Endothelial cell of umbilical vein (primary cell): ENCODE measurements at places on chromosomes 12 and 14. TPM values are rescaled to one million over a fixed set of nuclear protein-coding genes. Genes with fewer than 3 reads are reported as not detected.

DNA sequence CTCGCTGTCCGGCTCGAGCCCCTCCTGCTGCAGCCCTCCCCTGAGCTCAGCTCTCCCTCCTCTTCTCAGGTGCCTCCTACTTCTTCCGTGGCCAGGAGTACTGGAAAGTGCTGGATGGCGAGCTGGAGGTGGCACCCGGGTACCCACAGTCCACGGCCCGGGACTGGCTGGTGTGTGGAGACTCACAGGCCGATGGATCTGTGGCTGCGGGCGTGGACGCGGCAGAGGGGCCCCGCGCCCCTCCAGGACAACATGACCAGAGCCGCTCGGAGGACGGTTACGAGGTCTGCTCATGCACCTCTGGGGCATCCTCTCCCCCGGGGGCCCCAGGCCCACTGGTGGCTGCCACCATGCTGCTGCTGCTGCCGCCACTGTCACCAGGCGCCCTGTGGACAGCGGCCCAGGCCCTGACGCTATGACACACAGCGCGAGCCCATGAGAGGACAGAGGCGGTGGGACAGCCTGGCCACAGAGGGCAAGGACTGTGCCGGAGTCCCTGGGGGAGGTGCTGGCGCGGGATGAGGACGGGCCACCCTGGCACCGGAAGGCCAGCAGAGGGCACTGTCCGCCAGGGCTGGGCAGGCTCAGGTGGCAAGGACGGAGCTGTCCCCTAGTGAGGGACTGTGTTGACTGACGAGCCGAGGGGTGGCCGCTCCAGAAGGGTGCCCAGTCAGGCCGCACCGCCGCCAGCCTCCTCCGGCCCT is 22.8 kb downstream of the MMP17 start:
- no peaks in the 10 kb centered on the region for H3K36me3 ChIP-seq
- no peak overlapping the region for H3K4me3 ChIP-seq
- no peaks in the 10 kb centered on the region for H3K27me3 ChIP-seq
- no peaks in the 10 kb centered on the region for H3K4me1 ChIP-seq
- no peak for DNase-seq

DNA sequence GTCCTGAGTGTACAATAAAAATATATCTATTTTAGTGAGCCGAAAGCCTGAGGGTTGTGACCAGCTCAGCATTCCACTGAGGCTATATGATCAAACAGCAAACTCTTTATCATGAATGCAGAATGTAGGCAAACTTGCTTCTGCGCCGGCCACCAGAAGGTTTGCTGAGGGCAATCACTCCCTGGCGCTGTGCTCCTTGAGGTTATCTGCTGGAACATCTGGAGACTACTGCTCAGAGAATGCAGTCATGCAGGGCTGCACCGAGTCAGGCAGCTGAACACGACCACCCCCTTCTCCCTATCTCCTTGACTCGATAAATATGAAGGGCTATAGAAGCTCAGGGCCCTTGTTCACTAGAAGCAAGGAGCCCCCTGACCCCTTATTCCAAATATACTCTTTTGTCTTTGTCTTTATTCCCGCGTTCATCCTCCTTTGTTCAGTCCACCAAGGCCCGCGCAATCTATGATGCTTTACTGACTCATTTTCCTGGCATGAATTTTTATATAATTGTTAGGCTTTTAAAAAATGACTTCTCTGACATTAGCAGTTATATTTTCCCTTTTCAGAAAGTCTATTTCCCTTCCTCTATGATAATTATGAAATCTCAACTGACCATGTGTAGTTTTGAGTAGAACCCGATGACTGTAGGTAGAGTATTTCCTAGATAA is 1089.3 kb downstream of the SLC16A7 start:
- no peak for DNase-seq
- H3K27ac ChIP-seq: no peak overlapping the region
- H3K27me3 ChIP-seq: no peaks in the 10 kb centered on the region
- no peaks in the 10 kb centered on the region for H3K4me1 ChIP-seq

- H3K27ac ChIP-seq: peak overlapping the region; percentile 35
- no peaks in the 10 kb centered on the region for H3K27me3 ChIP-seq
- no peak overlapping the region for H3K4me3 ChIP-seq
- H3K4me1 ChIP-seq: peaks cover 15% of the 10 kb centered on the region
Observed at GRCh38 chr14:71141701-71142374, 234.6 kb downstream of the PCNX1 start.

GRCh38 chr12:47377414-47378221 is 297.9 kb upstream of the AMIGO2 start:
- peaks cover 26% of the 10 kb centered on the region for H3K4me1 ChIP-seq
- H3K36me3 ChIP-seq: no peaks in the 10 kb centered on the region
- peak; percentile 97 for DNase-seq
- H3K27ac ChIP-seq: peak overlapping the region; percentile 63

- no peaks in the 10 kb centered on the region for H3K36me3 ChIP-seq
- no peak overlapping the region for H3K4me3 ChIP-seq
- no peak for DNase-seq
- no peak overlapping the region for H3K27ac ChIP-seq
- no peaks in the 10 kb centered on the region for H3K27me3 ChIP-seq
Observed at GRCh38 chr12:43105426-43105981, 446.5 kb downstream of the ADAMTS20 start.

The RPL10L gene
- total RNA-seq: not detected in 2 replicates

DNA sequence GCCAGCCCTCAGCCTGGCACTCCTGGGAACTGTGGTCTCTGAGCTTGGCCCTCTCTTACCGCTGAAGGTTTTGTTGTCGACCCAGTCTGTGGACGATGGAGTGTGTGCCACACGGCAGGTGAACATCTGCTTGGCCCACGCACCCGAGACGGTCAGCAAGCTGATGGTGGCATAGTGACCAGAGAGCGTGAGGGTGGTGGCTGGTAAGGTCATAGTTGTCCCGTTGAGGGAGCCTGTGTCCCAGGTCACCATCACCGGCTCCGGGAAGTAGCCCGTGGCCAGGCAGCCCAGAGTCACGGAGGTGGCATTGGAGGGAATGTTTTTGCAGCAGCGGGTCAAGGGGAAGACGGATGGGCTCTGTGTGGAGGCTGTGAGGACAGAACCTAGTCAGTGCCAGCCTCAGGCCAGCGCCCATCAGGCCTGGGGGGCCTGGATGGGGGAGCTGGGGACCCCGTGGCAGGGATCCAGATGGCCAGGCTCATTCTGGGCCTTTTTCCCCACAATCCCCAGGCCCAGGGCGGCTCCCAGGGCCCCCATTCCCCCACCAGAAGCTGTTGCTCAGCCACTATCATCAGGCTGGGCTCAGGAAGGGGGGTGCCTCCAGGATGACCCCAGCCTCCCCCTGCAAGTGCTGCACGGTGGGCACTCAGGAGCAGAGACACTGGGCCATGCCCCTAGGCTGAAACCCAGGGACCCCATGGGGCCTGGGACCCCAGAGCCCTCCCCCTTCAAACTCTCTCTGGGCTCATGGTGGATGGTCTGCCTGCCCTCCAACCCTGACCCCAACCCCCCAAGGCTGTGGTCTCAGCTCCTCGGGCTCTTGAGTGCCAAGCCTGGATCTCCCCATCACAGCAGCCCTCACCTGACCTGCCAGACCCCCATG is 75.2 kb downstream of the TMEM121 start:
- no peaks in the 10 kb centered on the region for H3K27me3 ChIP-seq
- no peak overlapping the region for H3K4me3 ChIP-seq
- no peaks in the 10 kb centered on the region for H3K4me1 ChIP-seq
- DNase-seq: no peak

GRCh38 chr12:132363661-132364347 is 34.4 kb upstream of the GALNT9 start:
- H3K36me3 ChIP-seq: no peaks in the 10 kb centered on the region
- no peak overlapping the region for H3K4me3 ChIP-seq
- no peak overlapping the region for H3K27ac ChIP-seq

DNA sequence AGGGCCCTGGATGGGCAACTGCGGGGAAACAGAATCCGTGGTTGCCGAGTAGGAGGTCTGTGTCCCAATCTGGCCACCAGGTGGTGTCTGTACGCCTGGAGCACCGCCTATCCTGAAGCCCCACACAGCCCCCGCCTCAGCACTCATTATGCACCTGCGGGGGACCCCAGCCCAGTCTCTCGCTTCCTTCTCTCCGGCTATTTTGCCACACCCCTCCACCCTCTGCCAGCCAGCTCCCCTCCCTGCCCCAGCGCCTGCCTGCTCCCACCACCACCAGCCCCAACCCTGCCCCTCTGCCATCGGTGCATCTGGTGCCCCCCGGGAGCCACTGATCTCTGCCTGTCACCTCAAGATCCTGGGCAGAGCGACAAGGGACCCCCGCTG is 2.2 kb upstream of the NXPH4 start:
- DNase-seq: peak; percentile 49
- peaks cover 54% of the 10 kb centered on the region for H3K27me3 ChIP-seq
- H3K4me3 ChIP-seq: no peak overlapping the region
- peaks cover 2% of the 10 kb centered on the region for H3K4me1 ChIP-seq
- no peak overlapping the region for H3K27ac ChIP-seq

- H3K4me1 ChIP-seq: peaks cover 13% of the 10 kb centered on the region
- H3K27me3 ChIP-seq: peaks cover 3% of the 10 kb centered on the region
- no peaks in the 10 kb centered on the region for H3K36me3 ChIP-seq
- no peak for DNase-seq
Observed at GRCh38 chr12:54504550-54504949, 7.0 kb downstream of the NCKAP1L start.
